Large intestine (tissue), 12 donors: ENCODE measurements at places on chromosomes 4 and X. TPM values are rescaled to one million over a fixed set of nuclear protein-coding genes. Genes with fewer than 3 reads are reported as not detected.

BRCC3 gene
- polyA plus RNA-seq, result 26.0 TPM

GC gene
- polyA plus RNA-seq, result 50.6 TPM

ZNF157 gene
- polyA plus RNA-seq, result 0.27 TPM

PDE6B gene
- polyA plus RNA-seq, result 27.1 TPM

USP53 gene
- polyA plus RNA-seq, result 20.3 TPM

EGF gene
- 28.3 TPM for polyA plus RNA-seq
